ENCODE measurements at places on chromosomes 7 and 10.

GRCh38 chr10:124590216-124591122 lies 128.8 kb downstream of the LHPP start:
- no peak for DNase-seq

GRCh38 chr10:98881789-98882188 lies 353.9 kb downstream of the HPSE2 start:
- no peak for DNase-seq

DNA sequence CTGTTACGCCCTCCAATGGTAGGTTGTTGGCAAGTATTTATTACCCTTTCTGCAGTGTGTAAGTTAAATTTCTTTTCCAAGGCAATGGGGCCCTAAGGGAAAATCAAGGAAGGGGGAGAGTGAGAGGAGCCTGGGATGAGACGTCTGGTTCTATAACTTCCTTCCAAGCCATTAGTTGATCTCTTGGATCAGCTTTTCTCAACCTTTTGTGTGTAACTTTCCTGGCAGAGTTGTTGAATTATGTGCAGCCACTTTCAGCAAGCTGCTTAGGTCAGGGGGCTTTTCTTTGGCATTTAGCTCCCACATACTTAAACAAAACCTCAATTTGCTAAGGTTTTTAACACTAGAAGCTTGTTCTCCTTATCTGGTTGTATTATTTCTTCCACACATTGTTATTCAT lies 127.1 kb downstream of the NXPH1 start:
- no peak for DNase-seq

GRCh38 chr10:31923389-31923788 lies 5.2 kb downstream of the ARHGAP12 start:
- DNase-seq = no peak

DNA sequence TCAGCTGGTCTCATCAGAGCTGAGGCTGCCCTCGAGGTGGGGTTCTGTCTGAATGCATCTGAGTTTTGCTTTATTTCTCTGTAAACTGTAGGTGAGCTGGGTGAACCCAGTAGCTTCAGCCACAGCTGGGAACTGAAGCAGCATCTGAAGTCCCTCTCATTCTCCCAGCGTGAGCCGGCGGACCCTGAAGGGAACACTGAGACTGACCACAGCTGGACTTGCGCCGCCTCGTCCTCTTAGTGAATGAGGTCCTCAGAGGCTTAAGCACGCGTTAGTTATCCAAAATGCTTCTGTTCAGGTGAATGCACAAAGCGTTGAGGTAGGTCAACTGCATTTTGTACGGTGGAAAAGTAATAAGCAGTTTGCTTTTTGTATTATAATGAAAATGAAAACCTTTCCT lies 76.6 kb downstream of the AMZ1 start:
- no peak for DNase-seq

GRCh38 chr10:22156750-22157149 lies 61.1 kb downstream of the EBLN1 start:
- DNase-seq = no peak

DNA sequence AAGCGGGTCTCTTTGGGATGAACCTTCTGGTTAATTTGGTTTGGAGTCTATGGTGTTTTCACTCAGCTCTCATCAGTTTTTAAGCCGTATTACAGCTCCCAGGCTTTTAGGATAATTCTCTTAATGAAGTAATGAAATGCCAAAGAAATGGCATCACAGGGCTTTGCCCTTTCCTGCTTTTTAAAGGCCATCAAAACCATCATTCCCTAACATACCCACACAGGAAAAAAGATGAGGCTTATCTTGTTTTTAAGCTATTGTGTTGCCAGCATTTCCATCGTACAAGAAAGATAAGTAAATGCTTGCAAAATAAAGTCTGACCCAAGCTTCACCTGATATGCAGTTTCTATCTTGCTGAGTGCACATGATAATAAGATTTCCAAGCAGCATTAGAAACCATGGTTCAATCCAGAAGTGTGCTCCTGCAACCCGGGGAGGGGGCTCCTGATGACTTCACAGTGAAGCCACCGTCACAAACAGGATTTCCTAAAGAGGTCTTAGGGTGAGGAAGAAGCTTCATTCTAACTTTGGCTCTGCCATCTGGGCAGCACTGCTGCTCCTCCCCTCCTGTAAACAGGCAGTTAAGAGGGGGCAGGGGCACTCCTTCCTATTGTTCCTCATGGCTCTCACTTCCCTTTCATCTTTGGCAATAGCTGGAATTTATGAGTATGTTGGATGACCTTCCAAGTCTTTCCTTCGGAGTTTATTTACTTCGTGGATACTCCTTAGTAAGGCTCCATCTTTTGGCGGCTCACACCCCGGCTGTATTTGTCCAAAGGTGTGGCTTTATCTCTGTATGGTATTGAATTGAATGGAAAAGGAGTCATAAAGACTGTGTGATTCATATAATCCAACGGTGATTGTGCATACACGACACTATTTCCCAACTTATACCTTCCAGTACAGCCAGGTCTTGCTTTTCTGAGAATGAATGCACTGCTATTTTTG lies 55.2 kb upstream of the FAM133B start:
- peak; percentile 51 for DNase-seq

GRCh38 chr10:74910241-74910975 lies 84.0 kb downstream of the KAT6B start:
- no peak for DNase-seq

DNA sequence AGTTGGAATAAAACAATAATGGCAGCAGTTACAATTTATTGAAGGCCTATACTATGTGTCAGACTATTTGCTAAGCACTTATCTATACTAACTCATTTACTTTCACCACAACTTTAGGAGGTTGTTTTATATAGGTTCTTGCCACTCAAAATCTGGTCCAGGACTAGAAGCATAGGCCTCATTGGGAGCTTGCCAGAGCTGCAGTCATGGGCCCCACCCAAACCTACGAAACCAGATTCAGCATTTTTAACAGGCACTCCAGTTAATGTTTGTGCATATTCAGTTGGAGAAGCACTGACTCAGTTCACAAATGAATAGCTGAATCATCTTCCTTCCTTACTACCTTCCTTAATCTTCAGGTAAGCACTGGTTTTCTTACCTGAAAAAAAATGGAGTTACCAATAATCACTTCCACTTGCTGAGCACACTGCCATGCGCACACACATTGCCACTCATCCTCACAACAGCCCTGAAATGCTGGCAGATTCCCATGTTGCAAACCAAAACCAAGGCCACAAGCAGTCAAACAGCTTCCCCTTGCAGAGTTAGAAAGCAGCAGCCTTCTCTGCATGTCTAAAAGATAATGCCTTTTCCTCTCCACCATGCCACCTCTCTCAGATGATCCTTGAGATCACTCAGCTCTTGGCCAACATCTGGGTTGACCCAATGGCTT lies 122.4 kb downstream of the SLC16A9 start:
- DNase-seq = no peak

DNA sequence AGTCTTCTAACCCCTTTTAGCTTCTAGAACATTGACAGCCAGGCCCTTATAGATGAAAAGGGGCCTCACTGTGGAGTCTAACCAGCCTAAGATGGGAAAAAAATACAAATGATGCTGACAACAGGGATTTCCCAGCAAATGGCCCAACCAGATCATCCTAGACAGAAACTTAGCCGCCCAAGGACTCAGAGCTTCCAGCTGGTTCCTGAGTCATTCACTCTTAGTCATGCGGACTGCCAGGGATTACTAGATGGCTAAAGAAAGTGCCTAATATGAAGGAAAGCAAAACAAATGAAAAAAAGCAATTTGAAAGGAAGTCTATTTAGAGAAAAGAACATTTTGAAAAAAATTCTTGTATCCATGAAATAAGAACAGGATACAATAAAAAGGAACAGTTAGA lies 23.7 kb downstream of the TSPAN14 start:
- DNase-seq = no peak

DNA sequence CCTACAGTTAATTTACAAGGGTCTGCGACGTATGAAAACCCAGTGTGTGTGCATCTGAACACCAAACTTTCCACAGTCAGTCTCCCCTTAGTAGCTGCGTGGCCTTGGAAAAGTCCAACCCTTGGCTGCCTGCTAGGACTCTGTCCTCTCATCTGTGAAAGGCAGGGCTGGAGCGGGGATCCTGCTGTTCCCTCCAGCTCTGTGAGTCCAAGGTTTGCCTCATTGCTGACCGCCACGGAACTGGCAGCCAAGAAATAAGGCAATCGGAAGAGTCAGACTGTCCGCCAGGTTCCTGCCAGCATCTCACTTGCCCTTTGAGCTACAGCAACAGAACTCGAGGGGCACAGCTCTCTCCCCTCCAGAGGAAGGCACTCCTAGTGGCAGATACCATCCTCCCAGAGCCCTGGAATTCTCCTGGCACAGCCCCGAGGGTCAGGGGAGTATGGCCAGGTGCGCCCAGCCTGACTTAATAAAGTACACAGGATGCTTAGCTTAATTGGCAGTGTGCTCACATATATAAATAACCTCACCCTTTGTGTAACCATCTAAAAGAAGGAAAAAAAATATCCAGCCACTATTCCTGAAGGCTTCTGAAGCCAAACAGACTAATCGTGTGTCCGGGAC lies 530.1 kb upstream of the FOXK1 start:
- no peak for DNase-seq

GRCh38 chr7:83863906-83864305 lies 215.0 kb upstream of the SEMA3E start:
- no peak for DNase-seq

DNA sequence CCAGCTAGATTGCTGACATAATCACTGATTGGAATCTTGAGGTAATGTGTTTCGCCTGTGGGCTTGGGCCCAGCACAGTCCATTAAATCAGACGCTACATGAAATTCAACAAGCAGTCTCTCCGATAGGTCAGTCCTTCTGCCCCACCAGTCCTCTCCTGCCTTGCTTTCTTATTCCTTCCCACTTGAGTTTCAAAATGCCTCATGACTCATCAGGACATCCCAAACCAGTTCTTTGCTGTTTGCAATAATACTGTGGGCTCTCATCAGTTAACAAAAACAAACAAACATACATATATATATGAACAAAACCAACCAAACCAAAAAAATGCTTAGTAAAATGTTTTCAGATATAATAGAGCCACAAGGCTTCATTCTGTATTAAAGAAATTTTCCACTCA lies 599.0 kb downstream of the SORCS1 start:
- DNase-seq = no peak

GRCh38 chr10:14474656-14475055 lies 143.9 kb upstream of the FRMD4A start:
- no peak for DNase-seq

DNA sequence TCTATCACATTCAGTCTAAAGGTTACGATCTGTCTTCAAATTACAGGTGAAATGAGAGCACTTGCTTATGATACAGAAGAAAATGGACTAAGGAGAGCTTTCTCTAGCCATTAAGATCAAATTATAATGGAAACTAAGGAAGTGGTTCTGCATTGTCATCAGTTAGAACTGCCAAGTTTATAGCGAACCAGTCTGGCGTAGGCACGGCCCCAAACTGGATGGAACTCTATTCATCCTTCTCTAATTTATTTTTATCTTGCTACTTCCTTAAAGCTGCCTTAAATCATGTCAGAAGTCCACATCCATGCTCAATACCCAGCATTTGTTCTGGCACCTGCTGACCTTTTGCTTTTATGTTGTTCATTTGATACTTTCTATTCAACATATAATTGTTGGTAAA lies 63.7 kb upstream of the APBB1IP start:
- DNase-seq = no peak

- no peak for DNase-seq
Observed at GRCh38 chr10:91511549-91512330, 101.6 kb downstream of the HECTD2 start.

GRCh38 chr10:88994019-88994418 lies 3.4 kb downstream of the FAS start:
- no peak for DNase-seq

All from stimulated activated CD4-positive, alpha-beta T cell treated with anti-CD3 and anti-CD28 coated beads, Interleukin-4, amount 100 ng/mL, for 24 hours (primary cell).